ENCODE measurements at places on chromosomes 4 and X.

- peaks cover 5% of the 10 kb centered on the region for H3K4me1 ChIP-seq
- DNase-seq, result no peak
- no peak overlapping the region for H3K27ac ChIP-seq
- no peak overlapping the region for H3K4me3 ChIP-seq
Measured at GRCh38 chr4:158253350-158253980, 43.2 kb downstream of the TMEM144 start.

GRCh38 chrX:3393581-3394111 lies 47.2 kb upstream of the MXRA5 start:
- no peaks in the 10 kb centered on the region for H3K27me3 ChIP-seq
- no peaks in the 10 kb centered on the region for H3K4me1 ChIP-seq

- H3K4me3 ChIP-seq, result no peak overlapping the region
- no peaks in the 10 kb centered on the region for H3K36me3 ChIP-seq
- no peak overlapping the region for H3K27ac ChIP-seq
- no peaks in the 10 kb centered on the region for H3K4me1 ChIP-seq
Measured at GRCh38 chrX:43716696-43717095, 60.6 kb downstream of the MAOA start.

- no peak overlapping the region for H3K27ac ChIP-seq
- H3K36me3 ChIP-seq, result no peaks in the 10 kb centered on the region
- H3K4me1 ChIP-seq, result peaks cover 11% of the 10 kb centered on the region
- no peaks in the 10 kb centered on the region for H3K27me3 ChIP-seq
- H3K4me3 ChIP-seq, result no peak overlapping the region
Measured at GRCh38 chr4:90137555-90137954, 10.4 kb downstream of the CCSER1 start.

GRCh38 chr4:95165926-95166524 lies 382.7 kb downstream of the UNC5C start:
- no peak overlapping the region for H3K4me3 ChIP-seq
- H3K4me1 ChIP-seq, result no peaks in the 10 kb centered on the region
- no peak overlapping the region for H3K27ac ChIP-seq
- no peaks in the 10 kb centered on the region for H3K36me3 ChIP-seq

GRCh38 chr4:176718881-176719280 lies 73.8 kb downstream of the VEGFC start:
- DNase-seq, result no peak
- no peak overlapping the region for H3K27ac ChIP-seq
- no peaks in the 10 kb centered on the region for H3K4me1 ChIP-seq
- no peaks in the 10 kb centered on the region for H3K36me3 ChIP-seq

DNA sequence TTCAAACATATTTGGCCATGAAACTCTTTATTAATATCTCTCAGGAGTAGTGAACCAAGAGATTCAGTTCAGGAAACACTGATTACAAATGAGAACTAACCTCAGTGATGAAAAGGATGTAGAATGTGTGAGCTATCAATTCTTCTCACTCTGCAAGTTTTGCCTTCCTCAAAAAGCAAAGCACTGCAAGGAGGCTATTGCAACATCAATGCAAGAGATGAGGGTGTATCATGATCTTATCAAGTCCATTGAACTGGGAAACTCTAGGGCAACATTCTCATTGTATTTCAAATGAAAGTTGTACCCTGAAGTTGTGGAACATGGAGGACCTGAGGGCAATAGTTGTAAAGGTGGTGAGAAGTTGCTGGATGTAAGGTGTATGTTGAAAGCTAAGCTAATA lies 56.4 kb upstream of the VEGFC start:
- no peak overlapping the region for H3K4me3 ChIP-seq
- H3K4me1 ChIP-seq, result no peaks in the 10 kb centered on the region
- DNase-seq, result no peak
- no peak overlapping the region for H3K27ac ChIP-seq
- H3K27me3 ChIP-seq, result no peaks in the 10 kb centered on the region

DNA sequence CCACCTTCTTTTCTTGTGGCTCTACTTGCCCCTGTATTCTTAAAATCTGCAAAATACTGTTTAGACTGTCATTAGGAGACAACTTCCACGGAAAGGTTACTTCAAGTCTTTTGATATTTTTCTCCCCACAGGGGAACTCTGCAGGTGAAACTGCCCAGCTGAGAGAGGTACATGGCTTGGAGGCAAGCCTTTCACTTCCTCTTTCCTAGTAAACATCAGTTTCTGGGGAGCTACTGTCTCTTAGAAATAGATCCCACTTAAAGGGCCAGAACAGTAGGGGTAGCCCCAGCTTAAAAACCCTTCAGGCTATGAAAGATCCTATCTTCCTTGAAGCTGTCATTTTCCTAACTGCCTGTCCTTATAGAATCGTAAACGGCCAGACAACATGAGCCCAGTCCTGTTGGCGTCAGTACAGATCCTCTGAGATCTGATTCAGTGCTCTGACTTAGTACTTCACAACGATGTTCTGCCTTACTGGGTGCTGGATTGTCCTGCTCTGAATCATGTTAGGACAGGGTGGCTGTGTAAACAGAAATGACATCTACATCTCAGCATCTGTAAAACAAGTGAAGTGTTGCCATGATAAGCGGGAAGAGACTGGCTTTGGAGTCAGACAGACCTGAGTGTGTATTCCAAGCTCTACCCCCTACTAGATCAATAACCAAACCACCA lies 102.1 kb downstream of the ITIH6 start:
- peak overlapping the region; percentile 67 for H3K27ac ChIP-seq
- H3K36me3 ChIP-seq, result no peaks in the 10 kb centered on the region
- no peak for DNase-seq
- no peak overlapping the region for H3K4me3 ChIP-seq

- H3K4me1 ChIP-seq, result no peaks in the 10 kb centered on the region
- no peak for DNase-seq
- no peaks in the 10 kb centered on the region for H3K36me3 ChIP-seq
- H3K27me3 ChIP-seq, result no peaks in the 10 kb centered on the region
- no peak overlapping the region for H3K27ac ChIP-seq
Measured at GRCh38 chr4:37279894-37280592, 35.5 kb downstream of the NWD2 start.

- no peak overlapping the region for H3K27ac ChIP-seq
- no peaks in the 10 kb centered on the region for H3K27me3 ChIP-seq
- no peaks in the 10 kb centered on the region for H3K36me3 ChIP-seq
Measured at GRCh38 chrX:3582451-3582850, 131.0 kb downstream of the PRKX start.

- H3K4me1 ChIP-seq, result peaks cover 56% of the 10 kb centered on the region
- H3K36me3 ChIP-seq, result no peaks in the 10 kb centered on the region
- peak overlapping the region; percentile 70 for H3K4me3 ChIP-seq
- no peaks in the 10 kb centered on the region for H3K27me3 ChIP-seq
- peak overlapping the region; percentile 87 for H3K27ac ChIP-seq
- no peak for DNase-seq
Measured at GRCh38 chr4:39166177-39166576, 16.2 kb upstream of the WDR19 start.

GRCh38 chr4:149176039-149176438 lies 639.6 kb downstream of the IQCM start:
- no peaks in the 10 kb centered on the region for H3K4me1 ChIP-seq
- no peak for DNase-seq
- H3K36me3 ChIP-seq, result no peaks in the 10 kb centered on the region
- H3K27ac ChIP-seq, result no peak overlapping the region

DNA sequence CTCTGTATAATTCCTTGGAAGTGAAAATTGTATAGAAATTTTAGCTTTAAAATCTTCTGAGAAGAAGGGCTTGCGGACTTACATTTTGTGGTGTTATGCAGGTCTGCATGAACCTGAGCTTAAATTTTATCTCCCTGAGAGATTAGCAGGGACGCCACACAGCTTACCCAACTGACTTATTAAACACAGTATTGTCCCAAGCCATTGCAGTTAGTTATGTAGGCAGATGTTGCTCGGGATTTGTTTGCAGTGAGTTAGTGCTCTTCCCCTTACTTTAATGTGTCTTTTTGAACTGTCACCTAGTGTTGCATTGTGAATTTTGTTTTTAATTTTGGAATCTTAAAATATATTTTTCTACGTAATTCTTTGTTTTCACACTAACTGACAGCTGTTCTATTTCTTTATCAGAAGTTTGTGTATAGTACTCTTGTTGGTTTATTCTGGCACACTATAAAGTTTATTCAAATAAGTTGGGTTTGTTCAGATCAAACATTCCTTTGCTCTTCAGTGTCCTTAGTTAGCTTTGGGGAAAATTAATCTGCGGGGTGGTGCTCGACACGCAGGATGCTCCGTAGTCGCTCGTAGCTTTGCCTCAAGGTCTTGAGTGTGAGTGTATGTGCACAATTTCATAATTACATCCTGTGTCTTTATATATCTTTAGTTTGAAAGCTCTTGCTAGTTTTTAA lies 145.4 kb downstream of the STIM2 start:
- no peak overlapping the region for H3K4me3 ChIP-seq
- H3K4me1 ChIP-seq, result peaks cover 19% of the 10 kb centered on the region
- H3K27ac ChIP-seq, result no peak overlapping the region
- no peak for DNase-seq

DNA sequence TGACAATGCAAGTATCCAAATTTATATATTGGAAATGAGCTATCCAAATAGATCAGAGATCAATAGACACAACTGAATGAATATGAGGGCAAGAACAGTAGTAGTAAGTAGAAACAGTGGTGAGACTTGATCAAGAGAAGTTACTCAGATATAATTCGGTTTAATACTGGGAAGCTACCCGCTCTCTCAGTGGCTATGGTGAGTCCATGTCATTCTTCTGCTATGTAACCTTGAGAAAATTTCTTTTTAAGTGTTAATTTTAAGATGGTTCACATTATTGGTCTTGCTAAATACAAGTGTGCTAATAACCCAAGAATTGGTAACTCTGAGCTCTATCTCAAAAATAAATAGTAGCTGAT lies 53.6 kb downstream of the LEF1 start:
- DNase-seq, result no peak
- H3K27ac ChIP-seq, result no peak overlapping the region
- no peak overlapping the region for H3K4me3 ChIP-seq
- peaks cover 3% of the 10 kb centered on the region for H3K27me3 ChIP-seq
- H3K36me3 ChIP-seq, result no peaks in the 10 kb centered on the region
- peaks cover 32% of the 10 kb centered on the region for H3K4me1 ChIP-seq

GRCh38 chrX:16440446-16440845 lies 209.5 kb upstream of the S100G start:
- no peaks in the 10 kb centered on the region for H3K4me1 ChIP-seq
- no peaks in the 10 kb centered on the region for H3K36me3 ChIP-seq
- H3K27me3 ChIP-seq, result peaks cover 4% of the 10 kb centered on the region
- H3K4me3 ChIP-seq, result no peak overlapping the region
- H3K27ac ChIP-seq, result no peak overlapping the region

DNA sequence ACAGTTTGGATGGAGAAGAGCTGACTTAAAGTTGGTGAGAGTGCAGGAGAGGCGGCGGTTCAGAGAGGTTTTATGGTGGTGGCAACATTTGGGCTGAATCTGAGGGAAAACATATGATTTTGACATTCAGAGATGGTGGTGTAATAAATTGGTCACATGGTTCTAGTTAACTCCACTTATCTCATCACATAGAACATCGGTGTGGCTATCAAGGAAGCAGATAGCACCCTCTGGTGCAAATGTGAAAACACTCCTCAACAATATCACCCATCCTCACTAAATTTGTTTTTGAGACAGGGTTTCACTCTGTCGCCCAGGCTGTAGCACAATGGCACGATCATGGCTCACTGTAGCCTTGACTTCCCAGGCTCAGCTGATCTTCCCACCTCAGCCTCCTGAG lies 28.8 kb downstream of the SUPT20HL2 start:
- H3K27ac ChIP-seq, result no peak overlapping the region
- H3K36me3 ChIP-seq, result no peaks in the 10 kb centered on the region
- peaks cover 4% of the 10 kb centered on the region for H3K4me1 ChIP-seq
- H3K4me3 ChIP-seq, result no peak overlapping the region
- peaks cover 6% of the 10 kb centered on the region for H3K27me3 ChIP-seq

DNA sequence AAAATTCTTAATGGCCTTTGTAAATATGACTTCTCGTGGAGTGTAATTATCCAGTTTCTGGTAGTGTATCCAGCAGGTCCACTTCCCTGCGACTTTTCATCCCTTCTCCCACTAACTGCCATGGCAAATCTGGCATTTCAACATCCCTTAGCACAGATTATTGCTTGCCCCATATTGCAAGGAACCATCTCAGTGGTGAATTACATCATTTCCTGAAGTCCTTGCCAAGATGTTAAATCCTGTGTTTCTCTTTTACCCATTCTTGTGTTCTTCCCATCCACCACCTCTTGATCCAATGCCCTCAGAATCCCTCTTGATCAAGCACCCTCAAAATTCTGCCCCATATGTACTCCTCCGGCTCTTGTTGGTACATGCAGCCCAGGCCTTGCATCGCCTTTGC lies 88.1 kb upstream of the ZNF81 start:
- H3K27me3 ChIP-seq, result peaks cover 10% of the 10 kb centered on the region
- DNase-seq, result no peak
- no peak overlapping the region for H3K27ac ChIP-seq
- H3K36me3 ChIP-seq, result no peaks in the 10 kb centered on the region

- H3K36me3 ChIP-seq, result no peaks in the 10 kb centered on the region
- no peaks in the 10 kb centered on the region for H3K4me1 ChIP-seq
- peaks cover 2% of the 10 kb centered on the region for H3K27me3 ChIP-seq
- no peak overlapping the region for H3K27ac ChIP-seq
Measured at GRCh38 chr4:128517739-128518510, 230.3 kb upstream of the PGRMC2 start.

GRCh38 chrX:100995469-100995868 lies 26.0 kb downstream of the ARL13A start:
- no peak for DNase-seq
- no peaks in the 10 kb centered on the region for H3K4me1 ChIP-seq
- H3K36me3 ChIP-seq, result peaks cover 32% of the 10 kb centered on the region
- no peaks in the 10 kb centered on the region for H3K27me3 ChIP-seq
- H3K4me3 ChIP-seq, result no peak overlapping the region

- H3K27ac ChIP-seq, result no peak overlapping the region
- no peak for DNase-seq
- no peaks in the 10 kb centered on the region for H3K4me1 ChIP-seq
- no peaks in the 10 kb centered on the region for H3K36me3 ChIP-seq
- H3K4me3 ChIP-seq, result no peak overlapping the region
Measured at GRCh38 chr4:154692304-154692818, 51.4 kb upstream of the LRAT start.

- no peak overlapping the region for H3K27ac ChIP-seq
- H3K4me3 ChIP-seq, result no peak overlapping the region
- H3K27me3 ChIP-seq, result no peaks in the 10 kb centered on the region
Measured at GRCh38 chr4:152374153-152374552, 161.7 kb downstream of the FBXW7 start.

GRCh38 chrX:152989292-152989658 lies 4.6 kb downstream of the PNMA5 start:
- H3K36me3 ChIP-seq, result no peaks in the 10 kb centered on the region
- peak overlapping the region; percentile 69 for H3K4me3 ChIP-seq
- DNase-seq, result no peak
- peaks cover 17% of the 10 kb centered on the region for H3K4me1 ChIP-seq
- H3K27ac ChIP-seq, result peak overlapping the region; percentile 82

- H3K4me1 ChIP-seq, result no peaks in the 10 kb centered on the region
- no peak for DNase-seq
- no peak overlapping the region for H3K4me3 ChIP-seq
- no peaks in the 10 kb centered on the region for H3K36me3 ChIP-seq
- no peak overlapping the region for H3K27ac ChIP-seq
- peaks cover 3% of the 10 kb centered on the region for H3K27me3 ChIP-seq
Measured at GRCh38 chr4:138833974-138834373, 181.6 kb upstream of the NOCT start.

GRCh38 chr4:24279469-24279868 lies 304.9 kb downstream of the DHX15 start:
- DNase-seq, result no peak
- no peaks in the 10 kb centered on the region for H3K36me3 ChIP-seq
- no peaks in the 10 kb centered on the region for H3K27me3 ChIP-seq

GRCh38 chr4:65023081-65023480 lies 613.8 kb upstream of the TECRL start:
- H3K27me3 ChIP-seq, result no peaks in the 10 kb centered on the region
- H3K27ac ChIP-seq, result no peak overlapping the region

Data from activated B cell treated with CpG ODN at 0.5 μM for 24 hours (primary cell).